ENCODE measurements at places on chromosomes 5 and 9.
A peak's percentile ranks its signal among the peaks of the same experiment; 100 is the strongest.

GRCh38 chr5:139650031-139650688, 2.0 kb downstream of the CXXC5 start:
- DNase-seq, result no peak

GRCh38 chr9:86483496-86483895, 129.3 kb upstream of the TUT7 start:
- DNase-seq, result no peak

DNA sequence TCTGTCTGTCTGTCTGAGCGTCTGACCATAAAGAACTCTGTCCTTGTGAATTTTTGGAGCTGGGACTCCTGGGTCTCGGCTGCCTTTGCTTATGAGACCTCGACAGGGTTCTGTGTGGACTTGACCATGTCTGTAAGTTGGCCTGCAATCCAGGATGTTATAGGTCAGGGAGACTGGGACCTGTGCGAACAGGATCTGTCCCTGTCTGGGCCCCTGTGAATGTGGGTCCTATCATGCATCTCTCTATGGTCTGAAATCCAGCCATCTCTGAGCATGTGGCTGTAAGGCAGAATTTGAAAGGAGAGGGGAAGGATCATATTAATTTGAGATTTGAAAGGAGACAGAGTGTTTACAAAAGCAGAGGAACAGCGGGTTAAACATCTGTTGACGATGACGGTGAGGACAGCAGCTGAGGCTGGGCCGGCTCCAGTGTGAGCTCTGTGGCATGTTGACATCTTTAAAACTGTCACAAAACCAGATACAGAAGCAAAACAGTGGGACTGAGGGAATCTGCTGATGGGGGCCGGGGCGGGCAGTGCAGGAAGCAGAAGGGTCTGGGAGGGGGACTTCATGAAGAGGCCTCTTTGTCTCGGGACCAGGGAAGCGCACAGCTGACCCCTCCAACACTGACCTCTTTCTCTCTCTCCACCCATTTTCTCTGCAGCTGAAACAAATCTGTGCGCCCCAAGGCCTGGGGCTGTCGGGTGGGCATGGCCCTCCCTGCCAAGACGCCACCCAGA, 19.1 kb upstream of the MVB12B start:
- DNase-seq, result no peak

DNA sequence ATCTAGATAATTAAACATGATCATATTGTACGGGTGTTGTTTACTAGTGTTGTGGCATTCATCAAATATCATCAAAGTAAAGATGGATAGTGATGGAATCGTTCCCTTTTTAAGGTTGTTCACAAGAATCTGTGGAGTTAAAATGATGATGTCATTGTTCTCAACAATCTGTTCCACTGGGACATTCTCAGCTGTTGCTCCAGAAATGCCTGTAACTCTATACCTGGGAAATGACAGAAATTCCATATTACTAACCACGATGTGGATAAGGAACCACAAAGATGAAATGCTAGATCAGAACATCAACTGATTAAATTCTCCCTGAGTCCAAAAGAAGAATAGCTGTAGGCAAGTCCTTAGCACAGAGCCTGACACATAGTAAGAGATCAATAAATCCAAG, 38.0 kb downstream of the RIGI start:
- no peak for DNase-seq

GRCh38 chr5:95728494-95729114, 2.5 kb upstream of the RHOBTB3 start:
- DNase-seq, result no peak

DNA sequence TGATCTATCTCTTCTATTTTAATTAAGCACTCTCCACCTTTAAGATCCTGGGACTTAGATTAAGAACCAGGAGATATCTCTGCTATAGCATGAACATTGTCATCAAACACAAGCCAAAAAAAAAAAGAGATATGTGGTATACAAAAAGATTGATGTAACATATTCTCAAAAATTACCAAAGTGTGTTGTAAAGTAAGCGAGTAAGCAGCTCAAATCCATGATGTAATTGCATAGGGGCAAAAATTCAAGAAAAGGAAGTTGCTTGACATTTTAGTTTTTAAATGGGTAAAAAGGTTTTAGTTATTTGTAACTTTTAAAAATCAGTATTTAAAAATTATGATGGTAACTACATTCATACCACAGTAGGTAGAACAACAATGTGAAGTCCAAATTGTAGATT, 40.7 kb downstream of the CNTRL start:
- DNase-seq, result no peak

DNA sequence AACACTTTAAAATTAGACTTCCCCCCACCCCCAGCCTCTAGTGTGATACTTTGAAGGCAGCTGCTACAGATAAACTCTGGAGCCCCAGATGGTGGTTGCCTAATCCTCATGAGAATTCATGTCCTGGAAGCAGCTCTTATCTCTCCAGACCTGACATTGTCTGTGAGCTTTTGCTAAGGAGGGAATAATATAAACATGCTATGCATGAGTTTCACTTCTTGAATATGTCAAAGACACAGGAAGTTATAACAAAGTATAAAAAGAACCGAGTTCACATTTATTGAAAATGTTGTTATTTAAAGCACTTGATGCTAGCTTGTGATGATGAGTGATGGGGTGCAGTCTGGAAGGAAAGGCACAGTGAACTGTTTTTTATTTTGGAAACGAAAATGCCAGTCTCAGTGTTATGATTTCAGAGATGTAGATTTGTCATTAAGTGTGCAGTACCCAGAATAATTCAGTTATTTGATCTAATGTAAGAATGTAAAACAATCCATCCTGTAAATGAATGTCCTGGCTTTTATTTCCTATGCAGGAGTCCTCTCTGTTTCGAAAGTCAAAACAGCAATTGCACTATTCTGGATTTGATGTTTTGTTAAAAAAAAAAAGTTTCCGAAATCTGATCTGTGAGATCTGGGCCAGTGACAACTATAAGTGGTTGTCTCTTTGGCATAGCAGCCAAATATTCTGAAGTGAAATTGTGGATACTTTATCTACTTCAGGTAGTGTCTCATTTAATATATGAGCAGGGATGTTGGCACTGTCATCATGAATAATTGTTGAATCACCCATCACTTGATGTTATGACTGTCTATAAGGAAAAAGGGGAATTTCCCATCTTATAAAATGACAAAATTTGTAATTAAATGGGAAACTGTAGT, 77.0 kb downstream of the ZCCHC7 start:
- DNase-seq, result no peak

DNA sequence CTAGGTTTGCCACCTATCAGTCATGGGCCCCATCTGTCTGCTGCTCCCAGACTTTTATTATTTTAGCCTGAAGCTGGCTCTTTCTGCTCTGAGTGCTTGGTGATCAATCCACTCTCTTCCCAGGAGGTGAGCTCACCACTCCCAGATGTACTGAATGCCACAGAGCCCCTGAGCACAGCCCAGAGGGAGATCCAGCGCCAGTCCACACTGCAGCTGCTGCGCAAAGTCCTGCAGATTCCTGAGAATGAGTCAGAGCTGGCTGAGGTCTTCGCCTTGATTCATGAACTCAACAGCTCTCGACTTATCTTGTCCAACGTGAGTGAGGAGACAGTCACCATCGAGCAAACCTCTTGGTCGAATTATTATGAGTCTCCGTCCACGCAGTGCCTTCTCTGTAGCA, 36.0 kb downstream of the HMGXB3 start:
- DNase-seq, result no peak

GRCh38 chr9:21082671-21083070, 4.9 kb upstream of the IFNB1 start:
- no peak for DNase-seq

DNA sequence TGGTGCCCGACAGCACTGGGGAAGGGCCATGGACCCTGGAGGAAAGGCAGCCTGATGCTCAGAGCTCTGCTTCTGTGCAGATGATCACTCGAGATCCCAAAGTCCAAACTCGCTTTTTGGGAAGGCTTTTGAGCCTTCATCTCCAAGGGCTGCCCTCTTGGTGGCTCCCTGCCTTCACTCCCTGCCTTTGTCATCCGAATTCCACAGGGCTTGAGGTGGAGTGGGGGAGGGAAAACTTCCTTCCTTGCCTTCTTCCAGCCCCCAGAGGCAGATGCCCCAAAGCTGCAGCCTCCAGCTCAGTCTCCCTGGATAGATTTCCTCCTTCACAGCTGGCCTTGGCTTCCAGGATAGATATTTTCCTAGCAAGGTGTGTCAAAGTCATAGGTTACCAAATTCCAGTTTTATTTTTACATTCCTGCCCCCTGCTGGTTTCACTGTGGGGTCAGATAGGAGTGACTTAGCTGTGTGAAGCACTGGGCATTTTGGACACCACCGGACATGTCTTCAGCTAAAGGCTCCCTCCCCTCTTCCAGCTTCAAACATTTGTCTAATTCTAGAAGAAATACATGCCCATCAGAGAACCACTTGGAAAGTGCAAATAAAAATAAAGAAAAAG, 268.2 kb downstream of the HSPA4 start:
- no peak for DNase-seq

GRCh38 chr9:133119103-133119845, 1.8 kb downstream of the RALGDS start:
- DNase-seq, result no peak

- no peak for DNase-seq
These were observed 32.7 kb upstream of the RIC1 start for GRCh38 chr9:5596173-5596572.

- no peak for DNase-seq
These were observed 2.9 kb downstream of the UNC13B start for GRCh38 chr9:35164711-35165110.

- no peak for DNase-seq
These were observed 457.2 kb downstream of the ARHGEF28 start for GRCh38 chr5:74083096-74083791.

- DNase-seq, result no peak
These were observed 57.6 kb downstream of the DPYSL3 start for GRCh38 chr5:147452165-147452811.

GRCh38 chr5:60469286-60469685, 230.7 kb downstream of the DEPDC1B start:
- no peak for DNase-seq

DNA sequence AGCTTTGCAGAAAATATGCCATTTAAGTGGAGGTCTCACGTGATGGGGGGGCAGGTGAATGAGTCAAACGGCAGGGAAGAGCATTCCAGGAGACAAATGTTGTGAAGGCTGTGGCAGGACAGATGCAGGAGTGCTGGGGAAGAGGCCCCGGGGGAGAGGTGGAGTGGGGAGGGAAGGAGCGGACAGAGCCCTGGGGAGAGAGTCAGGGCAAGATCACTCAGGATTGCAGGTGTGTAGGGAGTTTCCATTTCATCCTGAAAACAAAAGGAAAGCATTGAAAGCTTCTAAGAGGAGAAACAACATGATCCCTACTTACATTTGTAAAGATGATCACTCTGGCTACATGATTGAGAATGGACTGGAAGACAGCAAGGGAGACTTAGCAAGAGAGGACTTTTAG, 323.3 kb downstream of the ASTN2 start:
- no peak for DNase-seq

- no peak for DNase-seq
These were observed 41.5 kb downstream of the SH3PXD2B start for GRCh38 chr5:172412724-172413286.

- no peak for DNase-seq
These were observed 78.6 kb downstream of the GRIA1 start for GRCh38 chr5:153569036-153569435.

GRCh38 chr9:88990729-88991065, 571 bp upstream of the S1PR3 start:
- no peak for DNase-seq

GRCh38 chr5:958701-959571, 49.7 kb upstream of the NKD2 start:
- no peak for DNase-seq

DNA sequence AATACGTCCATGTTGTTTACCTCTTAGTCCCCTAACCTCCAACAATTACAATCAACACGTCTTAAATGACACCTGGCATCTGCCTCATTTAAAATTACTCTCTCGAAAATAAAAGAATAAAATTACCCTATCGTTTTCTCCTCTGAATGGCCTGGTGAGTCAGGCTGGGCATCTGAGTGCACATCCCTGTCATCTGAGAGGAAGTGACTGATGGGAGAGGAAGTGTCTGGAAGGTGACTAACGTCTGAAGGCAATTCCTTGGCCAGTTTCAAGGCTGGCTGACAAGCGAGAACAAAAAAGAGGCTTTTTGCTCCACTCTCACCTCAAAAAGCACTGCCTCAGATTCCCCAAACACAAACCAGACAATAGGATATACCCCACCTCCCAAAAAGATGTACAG, 57.7 kb downstream of the MAPKAP1 start:
- no peak for DNase-seq

DNA sequence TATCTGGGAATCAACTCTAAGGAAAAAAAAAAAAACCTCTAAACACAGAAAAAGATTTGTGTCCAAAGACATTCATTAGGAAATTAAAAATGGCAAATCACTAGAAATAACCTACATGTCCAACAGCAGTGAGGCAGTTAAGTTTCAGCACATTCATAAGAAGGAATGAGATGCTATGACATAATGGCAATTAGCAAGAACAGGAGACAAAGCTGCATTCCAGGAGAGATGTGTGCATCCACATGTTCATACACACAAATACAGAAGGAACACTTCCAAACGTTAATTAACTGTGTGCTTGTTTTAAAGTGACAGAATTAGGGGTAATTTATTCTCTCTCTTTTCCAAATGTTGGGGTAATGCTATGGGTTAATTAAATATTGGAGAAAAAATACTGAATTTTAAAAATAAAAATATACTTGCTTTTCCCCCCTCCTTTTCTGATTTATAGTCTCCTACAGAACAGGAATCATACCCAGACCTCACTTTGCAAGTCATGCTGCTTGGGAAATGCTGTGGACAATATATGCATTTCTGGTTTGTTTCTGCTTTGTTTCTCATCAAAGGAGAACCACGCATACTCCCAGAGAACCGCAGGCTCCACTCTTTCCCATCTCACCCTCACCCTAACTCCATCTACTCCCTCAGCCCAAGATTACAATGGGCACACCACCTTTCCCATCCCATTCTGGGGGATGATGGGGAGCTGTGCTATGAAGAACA, 114.1 kb downstream of the CDK5RAP2 start:
- no peak for DNase-seq

DNA sequence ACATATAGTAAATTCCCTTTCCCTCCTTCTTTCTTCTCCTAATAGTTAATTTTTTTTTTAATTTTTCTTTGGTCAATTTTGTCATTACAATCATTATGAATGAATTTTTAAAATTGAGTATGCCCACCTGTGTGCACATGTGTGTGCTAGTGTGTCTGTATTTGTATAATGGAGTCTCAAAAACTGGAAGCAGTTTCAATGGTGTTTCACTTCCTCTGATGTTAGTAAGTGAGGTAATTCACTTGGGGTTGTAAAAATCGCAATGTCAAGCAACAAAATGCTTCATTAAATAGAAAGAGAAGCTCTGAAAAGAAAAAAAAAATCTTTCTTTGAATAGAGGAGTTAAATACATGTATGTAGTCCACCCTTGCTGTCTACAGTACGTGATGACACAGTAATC, 1467.6 kb upstream of the NUDT12 start:
- DNase-seq, result no peak

- peak; percentile 18 for DNase-seq
These were observed 63.9 kb downstream of the SERINC5 start for GRCh38 chr5:80191991-80192398.

GRCh38 chr9:73133022-73133651, 18.5 kb upstream of the ANXA1 start:
- DNase-seq, result no peak

- no peak for DNase-seq
These were observed 312.9 kb downstream of the ADGRV1 start for GRCh38 chr5:90871391-90871991.

- DNase-seq, result no peak
These were observed 7.0 kb downstream of the HSPA9 start for GRCh38 chr5:138568061-138568824.

All from T-helper 17 cell (primary cell).